Activated gamma-delta T cell treated with anti-CD3 and anti-CD28 coated beads, Interleukin-2, amount 50 U/mL, for 16 hours (primary cell): ENCODE measurements at places on chromosomes 7 and 10.

DNA sequence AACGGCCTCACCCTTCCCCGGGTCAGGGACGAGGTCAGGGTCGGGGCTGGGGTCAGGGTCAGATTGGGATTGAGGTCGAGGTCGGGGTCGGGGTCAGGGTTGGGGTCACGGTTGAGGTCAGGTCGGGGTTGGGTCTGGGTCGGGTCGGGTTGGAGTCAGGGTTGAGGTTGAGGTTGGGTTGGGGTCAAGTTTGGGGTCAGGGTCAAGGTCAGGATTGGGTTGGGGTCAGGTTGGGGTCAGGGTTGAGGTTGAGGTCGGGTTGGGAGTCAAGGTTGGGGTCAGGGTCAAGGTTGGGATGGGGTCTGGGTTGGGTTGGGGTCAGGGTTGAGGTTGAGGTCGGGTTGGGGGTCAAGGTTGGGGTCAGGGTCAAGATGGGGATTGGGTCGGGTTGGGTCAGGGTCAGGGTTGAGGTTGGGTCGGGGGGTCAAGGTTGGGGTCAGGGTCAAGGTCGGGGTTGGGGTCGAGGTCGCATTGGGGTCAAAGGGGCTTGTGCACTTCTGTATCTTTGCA is 131.4 kb downstream of the VIPR2 start:
- no peak for DNase-seq

- DNase-seq, result no peak
Measured at GRCh38 chr7:28016297-28016696, 164.3 kb downstream of the JAZF1 start.

DNA sequence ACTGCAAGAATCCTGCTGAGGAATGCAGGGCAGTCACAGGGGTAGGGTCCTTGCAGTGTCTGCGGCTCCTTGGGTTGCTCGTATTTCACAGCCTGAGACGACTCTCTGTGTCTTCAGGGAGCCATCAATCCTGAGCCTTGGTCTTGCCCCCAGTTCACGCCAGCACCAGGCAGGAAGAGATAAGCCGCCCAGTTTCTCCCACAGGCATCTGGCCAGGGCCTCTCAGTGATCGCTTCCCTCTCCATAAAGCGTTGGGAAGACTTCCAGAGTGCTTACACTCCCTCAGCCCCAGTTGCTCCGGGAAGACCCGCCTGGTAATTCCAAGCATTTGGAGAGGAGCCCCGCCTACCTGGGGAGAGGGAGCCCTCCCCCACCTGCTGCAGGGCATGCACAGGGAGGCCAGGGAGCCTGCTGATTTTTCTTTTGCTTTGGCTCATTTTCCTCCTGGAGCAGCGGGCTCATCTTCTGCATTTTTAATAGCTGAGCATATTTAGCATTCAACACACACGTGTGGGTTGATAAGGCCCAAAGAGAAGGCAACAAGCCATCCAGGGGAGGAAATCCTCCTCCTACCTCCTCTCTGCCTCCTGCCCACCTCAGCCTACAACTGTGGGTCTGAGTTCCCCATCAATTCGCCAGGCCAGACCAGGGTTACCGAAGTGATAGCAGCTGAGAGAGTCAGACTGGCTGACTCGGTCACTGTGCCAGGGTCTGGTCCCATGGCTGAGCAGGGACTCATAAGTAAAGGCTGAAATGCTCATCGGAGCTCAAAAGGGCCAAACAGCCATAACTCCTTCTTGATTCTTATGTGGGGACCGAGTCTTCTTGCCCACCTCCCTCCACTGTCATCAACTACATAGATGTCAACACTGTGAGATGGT is 74.4 kb upstream of the EFCAB10 start:
- DNase-seq, result no peak

DNA sequence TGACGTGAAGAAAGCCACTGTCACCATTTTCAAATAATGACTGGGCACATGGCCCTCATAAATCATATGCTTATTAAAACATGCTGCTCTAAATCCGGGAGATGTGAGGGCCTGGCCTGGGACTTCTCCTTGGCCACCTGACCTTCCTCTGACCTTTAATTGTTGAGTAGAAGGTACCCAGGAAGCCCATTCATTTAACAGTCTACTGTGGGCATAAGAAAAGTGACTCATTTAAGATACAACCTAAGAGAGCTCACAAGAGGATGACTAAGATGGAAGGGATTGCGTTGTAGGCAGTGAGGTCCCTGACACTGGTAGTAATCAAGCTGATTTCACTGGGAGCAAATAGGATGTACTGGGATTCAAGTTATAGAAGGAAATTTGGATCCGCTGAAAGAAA is 203.4 kb upstream of the GPR26 start:
- no peak for DNase-seq

GRCh38 chr7:7428806-7429205 is 106.9 kb downstream of the COL28A1 start:
- no peak for DNase-seq

DNA sequence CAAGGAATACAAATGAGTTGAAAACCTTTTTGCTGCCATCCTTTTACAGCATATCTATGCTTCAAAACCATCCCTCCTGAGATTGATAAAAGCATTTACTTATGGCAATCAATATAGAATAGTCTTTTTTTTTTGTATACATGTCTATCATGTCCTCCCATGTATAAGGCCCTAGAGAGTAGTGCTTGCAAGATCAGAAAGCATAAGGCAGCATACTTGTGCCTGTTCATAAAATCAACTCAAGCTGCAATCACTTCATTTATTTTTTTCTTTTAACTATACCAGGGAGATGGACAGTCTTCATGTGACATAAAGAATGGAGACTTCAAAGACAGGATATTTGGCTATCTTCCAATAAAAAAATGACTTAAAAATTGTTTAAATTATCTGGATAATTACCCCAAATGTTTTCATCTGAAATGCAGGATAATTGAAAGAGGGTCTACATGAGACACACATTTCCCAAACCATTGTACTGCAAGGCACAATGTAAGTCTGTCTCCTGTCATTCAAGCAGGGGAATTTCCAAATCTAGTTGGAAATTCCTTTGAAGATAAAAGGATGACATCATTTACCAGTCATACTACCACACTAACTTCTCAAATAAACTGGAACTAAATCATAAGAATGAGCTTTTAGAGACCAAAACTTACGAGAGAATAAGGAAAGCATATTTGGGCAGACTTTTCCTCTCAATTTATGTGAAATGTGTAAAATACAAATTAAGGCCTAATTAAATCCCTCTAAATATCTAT is 22.5 kb downstream of the LRRN3 start:
- DNase-seq, result no peak

- no peak for DNase-seq
Measured at GRCh38 chr7:1087952-1088920, at the start of gene GPER1. GPER1 (plus strand) TSS chr7:1088113; CDS start chr7:1091729, 3,616 bp downstream.

- no peak for DNase-seq
Measured at GRCh38 chr7:120274482-120274881, 1.5 kb downstream of the KCND2 start.

- no peak for DNase-seq
Measured at GRCh38 chr10:79029478-79030390, 39.0 kb upstream of the ZMIZ1 start.

DNA sequence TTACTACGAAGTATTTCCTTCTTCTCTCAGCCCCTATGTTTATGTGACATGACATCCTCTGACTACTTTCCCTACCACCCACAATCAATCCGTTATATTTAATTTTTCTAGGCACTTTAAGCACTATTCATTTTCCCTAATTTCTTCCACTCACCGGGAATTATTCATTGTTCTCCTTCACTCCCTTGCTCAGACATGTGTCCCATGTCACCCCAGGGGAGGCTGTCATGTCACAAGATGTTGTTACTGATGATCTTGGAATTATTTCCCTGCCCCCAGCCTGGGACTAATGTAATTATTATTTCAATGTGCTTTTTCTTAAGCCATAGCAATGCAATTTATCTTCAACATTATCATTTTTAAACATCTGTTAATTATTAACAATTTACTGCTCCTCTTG is 317.2 kb downstream of the PHF14 start:
- DNase-seq, result no peak

GRCh38 chr10:132149271-132149670 is 37.5 kb upstream of the DPYSL4 start:
- DNase-seq, result no peak

DNA sequence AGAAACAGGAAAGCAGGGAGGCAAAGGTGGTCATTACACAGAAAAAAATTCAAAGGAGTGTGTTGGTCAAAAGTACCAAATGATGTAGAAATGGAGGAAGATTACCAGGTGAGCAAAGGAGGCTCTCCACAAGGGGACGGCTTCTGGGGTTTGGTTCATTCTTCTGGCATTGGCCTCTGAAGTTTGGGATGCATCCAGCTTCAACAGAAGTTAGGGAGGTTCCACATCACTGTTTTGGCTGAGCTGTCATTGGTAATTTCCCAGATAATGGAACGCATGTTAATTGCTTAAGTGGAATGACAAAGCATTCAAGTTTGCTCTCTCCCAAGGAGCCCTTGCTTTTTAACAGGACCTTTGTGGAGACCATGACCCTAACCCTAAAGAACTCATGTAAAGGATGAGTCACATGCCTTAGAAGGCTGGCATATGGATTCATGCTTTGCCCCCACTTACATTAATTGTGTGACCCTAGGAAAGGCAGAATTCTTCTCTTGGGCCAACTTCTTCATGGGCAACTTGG is 398.6 kb downstream of the GPAM start:
- no peak for DNase-seq

DNA sequence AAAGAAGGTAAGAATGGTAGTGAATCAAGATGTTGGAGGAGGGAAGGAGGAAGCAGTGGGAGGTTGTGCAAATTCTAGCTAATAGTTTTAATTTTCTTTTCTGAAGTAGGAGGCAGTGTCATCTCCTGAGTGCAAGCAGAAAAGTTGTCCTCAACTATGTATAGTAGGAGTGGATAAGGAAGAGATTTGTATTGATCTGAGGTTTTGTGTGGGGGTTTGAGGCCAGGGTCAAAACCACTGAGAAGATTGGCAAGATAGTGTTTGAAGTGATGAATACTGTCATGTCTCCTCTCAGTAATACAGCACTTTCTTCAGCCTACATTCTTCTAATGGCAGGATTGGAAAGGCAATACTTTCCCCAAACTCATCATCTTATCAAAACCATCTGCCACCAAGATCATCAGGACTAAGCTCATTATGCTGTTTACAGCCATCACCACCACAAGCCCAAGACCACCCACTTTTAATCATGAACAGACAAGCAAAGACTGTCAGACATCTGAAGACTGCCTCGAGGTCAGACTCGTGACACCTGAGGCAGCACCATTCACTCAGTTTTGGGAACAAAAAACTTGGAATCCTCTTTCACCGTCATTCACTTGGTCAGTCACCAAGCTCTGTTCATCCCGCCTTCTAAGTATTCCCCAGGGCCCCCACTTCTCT is 1.5 kb upstream of the MIOS start:
- no peak for DNase-seq

DNA sequence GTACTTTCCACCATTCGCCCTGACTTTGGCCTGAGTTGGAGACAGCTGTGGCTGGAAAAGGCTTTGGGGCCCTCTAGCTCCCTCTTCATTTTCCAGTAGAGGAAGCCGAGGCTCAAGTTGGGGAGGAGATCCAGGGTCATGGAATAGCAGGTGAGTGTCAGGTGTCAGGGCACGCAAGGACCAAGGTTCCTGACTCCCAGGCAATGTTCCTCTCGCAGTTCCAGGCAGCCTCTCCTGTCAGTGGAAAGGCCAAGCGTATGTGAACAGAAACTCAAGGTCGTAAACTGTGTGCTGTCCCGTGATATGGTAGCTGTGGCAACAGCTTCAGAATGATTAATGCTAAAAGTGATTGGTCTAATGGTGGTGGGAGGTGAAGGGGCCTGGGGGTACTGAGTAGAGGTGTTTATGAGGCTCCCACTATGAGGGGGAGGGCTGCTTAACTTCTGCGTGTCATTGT is 13.2 kb downstream of the ADAMTS14 start:
- DNase-seq, result no peak
